ENCODE measurements at places on chromosomes 3 and 15.
A peak's percentile ranks its signal among the peaks of the same experiment; 100 is the strongest.

GRCh38 chr3:16550305-16550675 is 36.8 kb upstream of the RFTN1 start:
- DNase-seq: no peak

DNA sequence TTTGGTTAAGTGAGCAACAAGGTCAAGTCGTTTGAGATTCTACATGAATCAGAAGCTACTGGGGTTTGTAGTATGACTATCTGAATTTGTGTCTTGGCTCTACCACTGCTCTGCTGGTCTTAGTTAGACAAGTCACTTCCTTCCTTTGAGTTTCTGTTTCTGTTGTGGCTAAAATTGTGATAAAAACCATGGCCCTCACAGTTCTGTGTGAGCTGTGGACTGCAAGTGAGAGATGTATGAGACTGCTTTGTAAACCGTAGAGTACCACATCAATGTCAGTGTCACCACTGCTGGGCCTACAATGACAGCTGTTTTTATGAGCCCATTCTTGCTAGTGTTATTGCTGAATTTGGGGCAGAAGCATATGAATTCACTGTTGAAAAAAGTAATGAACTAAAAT is 32.7 kb downstream of the RARB start:
- no peak for DNase-seq

GRCh38 chr15:66287461-66288057 is 5.8 kb upstream of the DIS3L start:
- no peak for DNase-seq

GRCh38 chr15:85618956-85619491 is 175.7 kb downstream of the KLHL25 start:
- peak; percentile 86 for DNase-seq

- DNase-seq: no peak
Observed at GRCh38 chr3:189311521-189311920, 139.8 kb downstream of the TPRG1 start.

DNA sequence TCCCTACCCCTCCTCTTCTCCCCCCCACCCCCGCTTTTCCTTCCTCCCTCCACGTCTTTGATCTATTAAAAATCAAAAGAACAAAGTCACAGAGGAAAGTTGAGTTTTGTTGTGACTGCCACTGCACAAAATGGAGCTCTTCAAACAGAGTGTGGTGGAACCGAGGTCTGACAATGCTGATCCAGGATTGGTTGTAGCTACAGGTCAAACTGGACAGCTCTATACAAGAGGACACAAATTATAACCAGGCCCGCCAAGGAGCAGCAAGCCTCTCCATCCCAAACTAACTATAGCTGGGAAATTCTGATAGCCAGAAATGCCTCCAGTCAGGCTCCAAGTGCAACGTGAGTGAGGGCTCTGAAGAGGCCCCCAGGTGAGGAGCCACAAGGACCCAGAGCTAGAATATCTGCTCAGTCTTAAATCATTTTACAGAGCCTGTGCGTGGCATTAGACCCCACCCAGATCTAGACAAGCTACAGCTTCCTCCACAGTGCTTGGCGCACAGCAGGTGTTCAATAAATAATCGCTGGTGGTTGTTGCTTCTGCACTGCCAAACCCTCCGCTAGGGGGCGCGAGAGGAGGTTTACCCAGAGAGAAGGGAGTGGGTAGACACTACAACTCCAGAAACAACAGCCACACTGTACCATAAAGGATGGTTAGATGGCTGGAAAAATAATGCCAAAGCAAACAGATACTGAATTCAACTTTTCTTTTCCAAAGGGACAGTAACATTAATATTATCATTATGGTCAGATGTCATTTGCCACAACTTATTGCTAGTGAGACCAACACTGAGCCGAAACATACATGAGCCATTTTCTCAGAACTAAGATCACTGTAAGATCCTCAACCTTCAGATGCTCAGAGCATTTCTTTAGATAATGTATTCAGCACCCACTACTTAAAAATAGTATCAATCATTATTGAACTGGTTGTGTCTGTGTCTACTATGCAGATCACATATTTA is 44.6 kb downstream of the ZIC4 start:
- peak; percentile 26 for DNase-seq
